CD4-positive, alpha-beta memory T cell (primary cell): ENCODE measurements at places on chromosomes 12 and 14. TPM values are rescaled to one million over a fixed set of nuclear protein-coding genes. Genes with fewer than 3 reads are reported as not detected.

TSPAN19 gene
- total RNA-seq: not detected

RASSF9 gene
- not detected for total RNA-seq

IL31 gene
- total RNA-seq: not detected

PLEKHG7 gene
- not detected for total RNA-seq

LRRC10 gene
- not detected for total RNA-seq

PDE3A gene
- not detected for total RNA-seq

CPNE6 gene
- not detected for total RNA-seq

CFAP251 gene
- 0.44 TPM for total RNA-seq

SALL2 gene
- 6.5 TPM for total RNA-seq

LRRIQ1 gene
- not detected for total RNA-seq

GRIN2B gene
- not detected for total RNA-seq

TOMM20L gene
- total RNA-seq: not detected

MANSC1 gene
- 0.35 TPM for total RNA-seq

- DNase-seq: peak; percentile 67
Observed at GRCh38 chr12:132771126-132771838, 9.7 kb upstream of the ANKLE2 start.

DNA sequence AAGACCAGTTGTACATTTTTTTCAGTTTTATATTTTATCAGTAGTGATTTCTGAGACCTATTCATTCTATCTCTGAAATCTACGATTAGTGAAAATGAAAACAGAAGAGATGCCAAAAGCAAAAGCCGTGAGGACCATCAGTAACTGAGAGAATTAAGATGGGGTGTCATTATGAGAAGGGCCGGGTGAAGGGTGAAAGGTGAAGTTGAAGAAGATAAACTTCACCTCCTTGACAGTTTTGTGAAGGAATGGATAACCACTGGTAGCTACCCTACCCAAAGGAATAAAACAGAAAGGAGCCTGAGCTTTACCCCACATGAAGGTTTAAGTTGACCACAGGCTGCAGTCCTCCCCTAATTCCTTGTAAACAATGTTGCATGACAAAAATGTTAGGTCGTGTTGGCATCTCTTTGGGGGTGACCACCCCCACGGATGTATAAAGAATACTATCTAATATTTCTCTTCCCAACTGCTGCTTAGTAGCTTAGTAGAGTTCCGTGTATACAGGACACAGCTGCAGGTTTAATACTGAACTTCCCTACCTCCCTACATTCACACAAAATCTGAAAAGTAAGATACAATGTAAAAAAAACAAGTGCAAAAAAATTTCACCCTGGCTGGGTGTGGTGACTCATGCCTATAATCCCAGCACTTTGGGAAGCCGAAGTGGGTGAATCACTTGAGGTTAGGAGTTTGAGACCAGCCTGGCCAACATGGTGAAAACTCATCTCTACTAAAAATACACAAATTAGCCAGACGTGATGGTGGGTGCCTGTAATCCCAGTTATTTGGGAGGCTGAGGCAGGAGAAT is 23.9 kb downstream of the GPR19 start:
- no peak for DNase-seq

DNA sequence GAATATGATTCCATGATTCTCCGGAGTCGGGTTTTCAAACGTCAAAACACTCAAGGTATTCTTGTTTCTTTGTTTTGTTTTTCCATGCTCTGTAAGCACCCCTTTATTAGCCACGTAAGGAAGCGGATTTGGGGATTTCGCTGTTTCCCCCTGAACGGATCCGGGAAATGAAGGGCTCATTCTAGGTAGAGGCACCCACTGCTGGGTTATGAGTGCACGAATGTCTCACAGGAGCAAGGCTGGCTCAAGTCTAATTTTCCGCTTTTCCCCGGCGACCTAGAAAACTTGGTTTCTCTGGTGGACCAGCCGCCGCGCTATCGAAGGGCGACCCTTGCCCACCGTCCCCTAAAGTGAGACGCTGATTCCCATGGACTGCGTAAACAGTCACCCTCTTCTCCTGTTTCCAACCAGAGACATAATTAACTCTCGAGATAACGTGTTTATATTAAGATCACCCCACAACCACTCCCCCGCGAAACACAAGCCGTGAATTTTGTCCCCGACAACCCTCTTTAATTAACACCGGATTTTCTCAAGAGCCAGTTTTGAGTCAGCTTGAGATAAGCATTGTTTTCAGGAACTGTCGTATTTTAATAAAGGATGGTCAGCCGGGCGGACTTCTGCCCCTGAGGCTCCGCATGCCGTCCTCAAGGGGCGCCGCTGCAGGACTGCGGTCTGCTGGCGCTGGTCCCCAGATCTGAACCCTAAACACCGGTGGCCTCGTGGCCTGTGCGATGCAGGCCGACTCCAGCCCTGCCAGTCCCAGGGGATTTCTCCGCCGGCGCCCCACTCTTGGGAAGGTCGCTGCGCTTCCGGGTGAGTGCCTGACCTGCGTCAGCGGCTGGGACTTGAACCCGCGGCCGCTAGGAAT is 515 bp upstream of the ABCC9 start:
- DNase-seq: no peak

- no peak for DNase-seq
Observed at GRCh38 chr12:2215709-2216560, 163.1 kb downstream of the CACNA1C start.

DNA sequence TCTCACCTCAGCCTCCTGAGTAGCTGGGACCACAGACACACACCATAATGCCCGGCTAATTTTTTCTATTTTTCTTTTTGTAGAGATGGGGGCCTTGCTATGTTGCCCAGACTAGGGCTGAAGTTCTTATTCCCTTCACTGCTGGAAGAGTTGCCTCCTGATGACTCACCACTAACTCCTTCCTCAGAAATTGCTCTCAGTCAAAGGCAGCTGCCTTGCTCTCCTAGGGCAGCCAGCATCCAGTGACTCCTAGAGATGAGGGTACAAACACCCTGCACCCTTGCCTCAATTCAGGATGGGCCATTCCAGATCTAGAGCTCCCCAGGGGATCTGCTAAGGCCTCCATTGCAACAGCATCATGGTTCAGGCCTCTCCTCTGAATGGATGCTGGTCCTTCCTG is 54.0 kb upstream of the RASSF8 start:
- DNase-seq: no peak

DNA sequence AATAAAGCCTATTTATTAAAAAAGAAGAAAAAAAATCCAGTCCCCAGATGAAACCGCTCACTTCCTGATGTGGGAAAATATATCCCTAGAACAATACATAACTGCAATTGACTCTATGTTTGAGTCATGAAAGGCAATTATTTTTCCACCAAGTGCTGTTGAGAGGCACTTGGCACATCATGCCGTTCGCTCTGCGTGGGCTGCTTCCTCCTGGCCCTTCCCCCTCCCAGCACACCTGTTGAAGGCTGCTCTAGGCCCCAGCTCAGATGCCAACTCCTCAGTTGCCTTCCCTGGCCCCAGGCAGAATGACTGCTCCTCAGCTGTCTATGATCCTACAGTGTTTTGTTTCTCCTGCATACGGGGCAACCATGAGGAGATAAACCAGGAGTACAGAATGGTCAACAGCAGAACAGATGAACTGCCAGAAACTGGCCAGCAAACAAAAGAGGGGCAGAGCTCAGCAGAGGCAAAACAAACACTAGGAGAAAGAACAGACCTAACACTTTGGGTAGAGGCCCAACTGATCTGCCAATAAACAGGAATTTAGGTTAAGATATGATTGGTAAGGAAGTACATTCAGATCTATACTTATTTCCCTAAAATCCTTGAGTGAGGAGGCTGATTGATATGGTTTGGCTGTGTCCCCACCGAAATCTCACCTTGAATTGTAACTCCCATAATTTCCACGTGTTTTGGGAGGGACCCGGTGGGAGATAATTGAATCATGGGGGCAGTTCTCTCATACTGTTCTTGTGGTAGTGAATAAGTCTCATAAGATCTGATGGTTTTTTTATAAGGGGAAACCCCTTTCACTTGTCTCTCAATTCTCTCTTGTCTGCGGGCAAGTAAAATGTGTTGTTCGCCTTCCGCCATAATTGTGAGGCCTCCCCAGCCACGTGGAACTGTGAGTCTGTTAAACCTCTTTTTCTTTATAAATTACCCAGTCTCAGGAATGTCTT is 58.6 kb downstream of the SLC38A1 start:
- peak; percentile 57 for DNase-seq

- no peak for DNase-seq
Observed at GRCh38 chr12:93808169-93808899, 131.2 kb downstream of the CRADD start.

DNA sequence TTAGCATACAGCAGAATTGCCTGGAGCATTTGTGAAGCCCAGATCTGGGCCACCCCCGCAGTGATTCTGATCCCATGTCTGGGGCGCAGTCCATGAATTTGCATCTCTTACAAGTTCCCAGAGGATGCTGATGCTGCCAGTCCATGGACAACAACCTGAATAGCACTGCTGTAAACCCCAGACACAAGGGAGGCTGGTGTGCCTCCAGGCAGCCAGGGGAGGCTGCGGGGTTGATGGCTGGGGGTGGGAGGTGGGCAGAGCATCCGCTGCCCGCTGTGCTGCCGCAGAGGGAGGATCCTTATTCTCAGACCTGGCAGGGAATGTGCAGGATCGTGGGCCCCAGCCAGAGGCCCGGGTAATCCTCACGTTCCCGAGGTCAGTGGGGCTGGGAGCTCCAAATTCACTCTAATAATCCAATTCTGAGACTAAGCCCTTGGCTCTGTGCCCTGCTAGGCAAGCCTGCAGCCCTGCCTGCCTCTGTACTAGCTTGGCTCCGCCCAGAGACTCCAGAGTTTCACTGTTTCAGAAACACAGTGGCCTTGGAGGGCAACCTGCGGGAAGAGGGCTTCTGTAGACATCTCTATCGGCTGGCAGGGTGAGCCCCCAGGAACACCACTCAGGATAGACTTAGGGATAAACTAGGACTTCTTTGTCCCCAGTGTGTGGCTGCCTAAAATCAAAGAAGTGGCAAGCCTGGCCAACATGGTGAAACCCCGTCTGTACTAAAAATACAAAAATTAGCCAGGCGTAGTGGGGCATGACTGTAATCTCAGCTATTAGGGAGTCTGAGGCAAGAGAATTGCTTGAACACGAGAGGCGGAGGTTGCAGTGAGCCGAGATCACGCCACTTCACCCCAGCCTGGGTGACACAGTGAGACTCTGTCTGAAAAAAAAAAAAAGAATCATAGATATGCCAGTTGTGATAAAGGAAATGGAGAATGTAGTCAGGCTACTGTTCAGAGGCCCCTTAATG is 17.8 kb upstream of the MLEC start:
- no peak for DNase-seq

GRCh38 chr12:1220127-1221092 is 229.4 kb downstream of the ERC1 start:
- no peak for DNase-seq

- no peak for DNase-seq
Observed at GRCh38 chr12:90543374-90543773, 411.6 kb downstream of the CCER1 start.

- DNase-seq: no peak
Observed at GRCh38 chr14:60648249-60648933, 886 bp downstream of the SIX1 start.

DNA sequence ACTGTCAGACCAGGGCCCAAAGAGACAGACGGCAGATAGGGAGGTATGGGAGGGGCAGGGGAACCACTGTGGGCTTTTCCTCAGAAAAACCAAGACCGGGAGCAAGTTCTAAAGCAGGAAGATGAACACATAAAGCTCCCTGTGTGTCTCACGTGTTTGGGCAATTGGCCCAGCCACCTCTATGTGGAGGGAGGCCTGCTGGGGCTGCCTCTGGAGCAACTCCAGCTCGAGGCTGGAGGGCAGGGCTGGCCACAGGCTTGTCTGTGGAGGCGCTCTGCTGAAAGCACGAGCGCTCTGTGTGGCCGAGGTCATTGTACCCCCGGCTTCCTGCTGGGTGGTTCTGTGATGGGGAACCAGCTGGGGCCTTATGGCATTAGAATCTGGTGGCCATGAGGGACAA is 36.4 kb downstream of the TRAFD1 start:
- DNase-seq: no peak

GRCh38 chr14:27008187-27008586 is 410.4 kb upstream of the NOVA1 start:
- no peak for DNase-seq

DNA sequence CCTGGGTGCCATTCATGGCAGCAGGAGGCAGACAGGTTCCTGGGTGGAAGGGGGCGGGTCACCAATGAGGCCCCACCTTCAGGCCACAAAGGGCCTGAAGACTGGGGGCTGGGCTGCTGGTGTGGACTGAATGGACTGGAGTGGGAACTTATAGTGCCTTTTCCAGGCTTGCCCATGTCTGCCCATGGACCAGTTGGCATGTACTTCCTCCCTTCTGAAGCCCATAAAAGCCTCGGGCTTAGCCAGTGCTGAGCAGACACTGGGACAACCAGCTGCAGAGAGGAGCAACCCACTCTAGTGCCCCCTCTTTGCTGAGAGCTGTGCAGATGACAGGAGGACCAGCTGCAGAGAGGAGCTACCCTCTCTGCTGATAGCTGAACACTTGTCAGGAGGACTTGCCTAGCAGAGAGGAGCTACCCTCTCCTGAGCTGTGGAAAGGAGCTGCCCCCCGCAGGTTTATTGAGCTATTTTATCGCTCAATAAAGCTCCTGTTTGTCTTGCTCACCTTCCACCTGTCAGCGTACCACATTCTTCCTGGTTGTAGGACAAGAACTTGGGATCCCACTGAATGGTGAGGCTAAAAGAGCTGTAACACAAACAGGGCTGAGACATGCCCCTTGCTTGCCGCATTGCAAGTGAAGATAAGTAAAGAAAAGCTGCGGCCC is 34.0 kb downstream of the APAF1 start:
- no peak for DNase-seq

- DNase-seq: no peak
Observed at GRCh38 chr12:28443337-28443736, 253.1 kb downstream of the CCDC91 start.

GRCh38 chr14:21476523-21476924 is 235 bp downstream of the RAB2B start:
- no peak for DNase-seq

- no peak for DNase-seq
Observed at GRCh38 chr12:12507121-12507520, 55.5 kb downstream of the DUSP16 start.

DNA sequence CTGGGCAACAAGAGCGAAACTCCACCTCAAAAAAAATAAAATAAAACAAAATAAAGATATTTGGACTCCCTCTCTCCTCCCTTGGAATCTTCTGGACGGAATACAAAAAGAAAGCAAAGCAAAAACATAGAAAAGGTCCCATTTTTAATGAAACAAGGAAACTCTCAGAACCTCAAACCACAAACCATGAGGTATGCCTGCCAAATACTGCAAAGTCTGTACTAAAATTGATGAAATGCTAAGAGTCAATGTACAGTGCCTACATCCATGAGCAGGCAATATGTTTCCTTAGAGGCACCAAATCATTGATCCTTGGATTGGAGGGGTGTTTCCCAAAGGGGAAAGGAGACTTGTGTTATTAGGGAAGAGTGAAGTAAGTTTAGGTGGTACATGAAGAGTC is 8.2 kb upstream of the RPS6KA5 start:
- DNase-seq: peak; percentile 25

DNA sequence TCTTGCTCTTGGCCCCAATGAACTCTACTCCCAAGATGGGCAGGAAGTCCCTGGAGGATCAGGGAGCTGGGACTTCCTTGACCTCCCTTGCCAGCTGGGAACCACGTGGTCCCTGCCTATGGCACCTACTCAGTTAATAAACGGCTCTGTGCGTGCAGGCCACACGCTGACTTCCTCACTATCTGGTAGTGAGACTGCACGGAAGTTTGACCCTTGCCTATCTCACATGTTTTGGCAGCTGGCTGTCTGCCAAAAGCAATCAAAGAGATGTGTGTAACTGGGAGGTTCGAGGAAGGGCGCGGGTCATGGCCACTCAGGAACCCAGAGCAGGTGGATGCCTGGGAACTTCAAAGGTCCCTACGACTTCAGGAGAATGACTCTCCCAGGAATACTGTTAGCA is 57.9 kb downstream of the RFLNA start:
- DNase-seq: no peak

GRCh38 chr12:115632308-115632707 is 645.2 kb downstream of the MED13L start:
- DNase-seq: no peak
